Tibial nerve (tissue), 4 donors: ENCODE measurements at places on chromosomes 7 and 10. TPM values are rescaled to one million over a fixed set of nuclear protein-coding genes. Genes with fewer than 3 reads are reported as not detected.

DNA sequence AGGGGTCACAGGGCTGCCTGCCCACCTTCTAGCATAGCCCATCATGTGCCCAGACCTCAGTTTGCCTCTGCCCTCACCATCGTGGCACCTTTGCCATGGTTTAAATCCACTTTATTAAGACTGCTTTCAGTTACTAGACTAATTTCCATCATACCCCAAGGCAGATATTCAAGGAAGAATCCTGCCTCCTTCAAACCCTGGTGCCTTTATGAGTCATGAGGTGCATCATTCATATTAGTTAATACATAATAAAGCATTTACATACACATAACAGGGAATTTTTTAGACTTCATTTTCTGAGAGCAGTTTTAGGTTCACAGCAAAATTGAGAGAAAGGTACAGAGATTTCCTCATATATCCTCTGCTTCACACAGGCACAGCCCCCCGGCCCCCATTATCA is 62.8 kb downstream of the CXCL12 start:
- no peak overlapping the region for H3K27ac ChIP-seq
- H3K36me3 ChIP-seq = no peaks in the 10 kb centered on the region
- no peak overlapping the region for H3K4me3 ChIP-seq
- no peaks in the 10 kb centered on the region for H3K4me1 ChIP-seq
- no peaks in the 10 kb centered on the region for H3K27me3 ChIP-seq

DNA sequence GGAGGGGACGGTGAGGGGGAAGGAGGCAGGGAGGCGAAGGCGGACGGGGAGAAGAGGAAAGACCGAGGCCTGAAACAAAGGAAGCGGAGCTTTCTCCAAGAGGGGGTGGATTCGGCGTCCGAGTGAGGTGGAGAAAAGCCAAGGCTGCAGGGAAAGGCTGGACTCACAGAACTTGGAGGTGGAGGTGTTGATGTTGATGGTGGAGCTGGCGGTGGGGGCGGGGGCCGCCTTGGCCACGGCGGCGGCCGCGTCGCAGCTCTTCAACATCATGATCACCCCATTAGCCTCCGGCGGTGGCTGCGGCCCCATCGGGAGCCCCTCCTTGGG is 578 bp downstream of the CACUL1 start:
- H3K4me1 ChIP-seq = no peaks in the 10 kb centered on the region
- peak overlapping the region; percentile 89 for H3K4me3 ChIP-seq
- no peak for DNase-seq
- no peaks in the 10 kb centered on the region for H3K27me3 ChIP-seq
- H3K36me3 ChIP-seq = no peaks in the 10 kb centered on the region

Gene IDI2
- total RNA-seq = not detected

DNA sequence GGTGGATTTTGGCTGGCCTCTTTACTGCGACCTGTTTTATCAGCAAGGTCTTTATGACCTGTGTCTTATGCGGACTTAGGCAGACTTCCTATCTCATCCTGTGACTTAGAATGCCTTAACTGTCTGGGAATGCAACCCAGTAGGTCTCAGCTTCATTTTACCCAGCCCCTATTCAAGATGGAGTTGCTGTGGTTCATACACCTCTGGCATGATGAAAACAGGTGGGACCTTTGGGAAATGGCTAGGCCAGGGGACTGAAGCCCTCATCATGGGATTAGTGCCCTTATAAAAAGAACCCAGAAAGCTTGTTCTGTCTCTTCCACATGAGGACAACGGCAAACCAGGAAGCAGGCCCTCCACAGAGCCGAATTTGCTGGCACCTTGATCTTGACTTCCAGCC is 172.1 kb upstream of the MYO3A start:
- no peak overlapping the region for H3K4me3 ChIP-seq
- no peak overlapping the region for H3K27ac ChIP-seq
- DNase-seq = no peak
- H3K36me3 ChIP-seq = no peaks in the 10 kb centered on the region
- H3K27me3 ChIP-seq = peaks cover 11% of the 10 kb centered on the region
- no peaks in the 10 kb centered on the region for H3K4me1 ChIP-seq

GRCh38 chr10:31927884-31928548 is 615 bp downstream of the ARHGAP12 start:
- peaks cover 30% of the 10 kb centered on the region for H3K4me1 ChIP-seq
- peak overlapping the region; percentile 98 for H3K27ac ChIP-seq
- peak; percentile 42 for DNase-seq
- peak overlapping the region; percentile 90 for H3K4me3 ChIP-seq
- no peaks in the 10 kb centered on the region for H3K36me3 ChIP-seq

- DNase-seq = no peak
- H3K36me3 ChIP-seq = no peaks in the 10 kb centered on the region
- no peaks in the 10 kb centered on the region for H3K27me3 ChIP-seq
- no peaks in the 10 kb centered on the region for H3K4me1 ChIP-seq
- H3K4me3 ChIP-seq = no peak overlapping the region
These were observed 208.5 kb upstream of the NRP1 start for GRCh38 chr10:33542752-33543505.

DNA sequence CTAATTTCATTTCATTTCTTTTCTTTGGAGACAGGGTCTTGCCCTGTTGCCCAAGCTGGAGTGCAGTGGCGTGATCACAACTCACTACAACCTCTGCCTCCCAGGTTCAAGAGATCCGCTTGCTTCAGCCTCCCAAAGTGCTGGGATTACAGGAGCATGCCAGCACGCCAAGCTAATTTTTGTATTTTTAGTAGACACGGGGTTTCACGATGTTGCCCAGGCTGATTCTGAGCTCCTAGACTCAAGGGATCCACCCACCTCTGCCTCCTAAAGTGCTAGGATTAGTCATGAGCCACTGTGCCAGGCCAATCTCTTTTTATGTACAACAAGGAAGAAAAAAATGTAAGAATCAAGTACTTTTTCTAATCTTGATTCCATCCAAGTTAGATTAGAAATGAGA is 10.7 kb upstream of the KMT2E start:
- no peak overlapping the region for H3K4me3 ChIP-seq
- H3K4me1 ChIP-seq = peaks cover 81% of the 10 kb centered on the region
- H3K27ac ChIP-seq = peak overlapping the region; percentile 62
- DNase-seq = no peak
- no peaks in the 10 kb centered on the region for H3K27me3 ChIP-seq

GRCh38 chr10:48944171-48944570 is 4.5 kb upstream of the LRRC18 start:
- no peak overlapping the region for H3K27ac ChIP-seq
- no peak for DNase-seq
- no peaks in the 10 kb centered on the region for H3K36me3 ChIP-seq
- H3K27me3 ChIP-seq = no peaks in the 10 kb centered on the region
- no peak overlapping the region for H3K4me3 ChIP-seq
- H3K4me1 ChIP-seq = no peaks in the 10 kb centered on the region

- H3K4me1 ChIP-seq = peaks cover 20% of the 10 kb centered on the region
- no peak for DNase-seq
- H3K27ac ChIP-seq = no peak overlapping the region
These were observed 418.4 kb downstream of the PARD3 start for GRCh38 chr10:34396663-34397062.

GRCh38 chr7:2498708-2499107 is 20.9 kb upstream of the LFNG start:
- no peak overlapping the region for H3K4me3 ChIP-seq
- peaks cover 49% of the 10 kb centered on the region for H3K27me3 ChIP-seq
- no peak for DNase-seq
- H3K4me1 ChIP-seq = no peaks in the 10 kb centered on the region
- H3K36me3 ChIP-seq = no peaks in the 10 kb centered on the region
- no peak overlapping the region for H3K27ac ChIP-seq

- H3K4me3 ChIP-seq = no peak overlapping the region
- no peaks in the 10 kb centered on the region for H3K4me1 ChIP-seq
- no peaks in the 10 kb centered on the region for H3K27me3 ChIP-seq
- DNase-seq = no peak
These were observed 60.8 kb downstream of the AOAH start for GRCh38 chr7:36663481-36663880.

Gene HECW1
- 7.3 TPM for total RNA-seq

DNA sequence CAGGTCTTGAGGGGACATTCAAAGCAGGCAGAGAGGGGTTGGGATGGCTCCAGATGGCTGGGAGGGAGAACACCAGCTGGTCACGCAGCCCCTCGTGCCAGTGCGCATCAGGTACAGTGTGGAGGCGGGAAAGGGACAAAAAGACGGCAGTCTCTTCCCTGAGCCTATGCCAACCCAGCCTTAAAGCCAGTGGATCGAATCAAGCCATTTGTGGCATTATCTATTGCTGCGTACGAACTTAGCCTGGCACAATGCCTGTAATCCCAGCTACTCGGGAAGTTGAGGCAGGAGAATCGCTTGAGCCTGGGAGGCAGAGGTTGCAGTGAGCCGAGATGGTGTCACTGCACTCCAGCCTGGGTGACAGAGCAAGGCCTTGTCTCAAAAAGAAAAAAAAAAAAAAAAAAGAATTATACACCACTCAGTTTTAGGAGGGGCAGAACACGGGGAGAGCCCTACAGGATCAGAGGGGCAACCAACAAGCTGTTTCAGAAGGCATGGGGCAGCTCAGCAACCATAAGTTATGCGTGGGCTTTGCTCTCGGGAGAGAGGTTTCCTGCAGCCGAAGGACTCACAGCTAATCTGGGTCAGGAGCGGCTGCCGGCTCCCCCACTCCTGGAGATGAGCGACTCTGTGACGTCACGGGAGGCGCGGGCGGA is 356 bp upstream of the NDUFB2 start:
- DNase-seq = peak; percentile 90
- H3K4me3 ChIP-seq = peak overlapping the region; percentile 78
- H3K27me3 ChIP-seq = no peaks in the 10 kb centered on the region
- peaks cover 10% of the 10 kb centered on the region for H3K4me1 ChIP-seq
- peak overlapping the region; percentile 94 for H3K27ac ChIP-seq
- peaks cover 24% of the 10 kb centered on the region for H3K36me3 ChIP-seq

Gene SLC26A5
- not detected for total RNA-seq

GRCh38 chr10:69508738-69509340 is 57.6 kb downstream of the TSPAN15 start:
- H3K4me1 ChIP-seq = no peaks in the 10 kb centered on the region
- H3K36me3 ChIP-seq = no peaks in the 10 kb centered on the region
- no peak overlapping the region for H3K27ac ChIP-seq
- H3K4me3 ChIP-seq = no peak overlapping the region

Gene RADIL
- total RNA-seq = 31.0 TPM

Gene ABLIM1
- total RNA-seq = 373 TPM

DNA sequence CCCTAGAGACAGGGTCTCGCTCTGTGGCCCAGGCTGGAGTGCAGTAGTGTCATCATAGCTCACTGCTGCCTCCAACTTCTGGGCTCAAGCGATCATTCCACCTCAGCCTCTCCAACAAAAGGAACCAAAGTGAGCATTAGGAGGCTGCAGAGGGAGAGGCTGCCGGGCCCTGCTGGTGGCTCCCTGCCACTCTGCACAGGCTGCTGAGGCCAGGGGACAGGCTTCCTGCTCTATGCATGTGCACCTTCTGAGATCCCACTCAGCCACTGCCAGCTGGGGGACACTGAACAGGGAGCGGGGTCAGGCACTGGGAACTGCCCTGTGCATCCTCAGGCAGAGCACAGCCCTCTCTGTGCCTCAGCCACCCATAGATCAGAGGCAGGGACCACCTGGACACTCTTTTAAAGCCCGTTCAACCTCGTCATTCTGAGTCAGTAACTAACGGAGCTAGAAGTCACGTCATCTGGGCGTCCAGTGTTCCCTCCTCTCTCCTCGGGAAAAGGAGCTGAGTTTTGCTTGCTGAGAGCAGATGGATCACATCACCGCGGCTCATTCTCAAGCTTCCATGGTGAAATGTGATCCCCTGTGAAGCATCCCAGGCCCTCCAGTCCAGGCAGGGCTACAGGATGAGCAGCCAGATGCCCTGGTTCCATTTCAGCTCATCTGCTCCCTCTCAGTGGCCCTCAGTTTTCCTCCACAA is 109.6 kb downstream of the MYL10 start:
- H3K4me3 ChIP-seq = no peak overlapping the region
- DNase-seq = no peak
- H3K27me3 ChIP-seq = peaks cover 4% of the 10 kb centered on the region
- no peaks in the 10 kb centered on the region for H3K4me1 ChIP-seq

GRCh38 chr7:92244808-92245486 is 767 bp downstream of the KRIT1 start:
- peaks cover 10% of the 10 kb centered on the region for H3K4me1 ChIP-seq
- H3K27ac ChIP-seq = peak overlapping the region; percentile 92
- no peaks in the 10 kb centered on the region for H3K36me3 ChIP-seq
- no peaks in the 10 kb centered on the region for H3K27me3 ChIP-seq
- DNase-seq = no peak

GRCh38 chr7:141992156-141992555 is 3.5 kb upstream of the MGAM start:
- no peak overlapping the region for H3K4me3 ChIP-seq
- DNase-seq = no peak
- no peaks in the 10 kb centered on the region for H3K27me3 ChIP-seq
- no peaks in the 10 kb centered on the region for H3K4me1 ChIP-seq

GRCh38 chr10:93028883-93029282 is 31.7 kb upstream of the CYP26C1 start:
- no peak for DNase-seq
- no peak overlapping the region for H3K4me3 ChIP-seq
- no peaks in the 10 kb centered on the region for H3K27me3 ChIP-seq
- no peaks in the 10 kb centered on the region for H3K36me3 ChIP-seq
- H3K27ac ChIP-seq = no peak overlapping the region

GRCh38 chr7:122556873-122557542 is 141.9 kb downstream of the RNF133 start:
- no peak overlapping the region for H3K4me3 ChIP-seq
- H3K36me3 ChIP-seq = no peaks in the 10 kb centered on the region
- H3K27ac ChIP-seq = no peak overlapping the region
- DNase-seq = no peak
- no peaks in the 10 kb centered on the region for H3K4me1 ChIP-seq
- H3K27me3 ChIP-seq = no peaks in the 10 kb centered on the region

GRCh38 chr7:8154272-8154671 is 107.7 kb downstream of the ICA1 start:
- H3K4me3 ChIP-seq = no peak overlapping the region
- no peaks in the 10 kb centered on the region for H3K36me3 ChIP-seq
- H3K27me3 ChIP-seq = no peaks in the 10 kb centered on the region
- H3K4me1 ChIP-seq = peaks cover 5% of the 10 kb centered on the region
- no peak for DNase-seq

Gene HMX3
- total RNA-seq = not detected

DNA sequence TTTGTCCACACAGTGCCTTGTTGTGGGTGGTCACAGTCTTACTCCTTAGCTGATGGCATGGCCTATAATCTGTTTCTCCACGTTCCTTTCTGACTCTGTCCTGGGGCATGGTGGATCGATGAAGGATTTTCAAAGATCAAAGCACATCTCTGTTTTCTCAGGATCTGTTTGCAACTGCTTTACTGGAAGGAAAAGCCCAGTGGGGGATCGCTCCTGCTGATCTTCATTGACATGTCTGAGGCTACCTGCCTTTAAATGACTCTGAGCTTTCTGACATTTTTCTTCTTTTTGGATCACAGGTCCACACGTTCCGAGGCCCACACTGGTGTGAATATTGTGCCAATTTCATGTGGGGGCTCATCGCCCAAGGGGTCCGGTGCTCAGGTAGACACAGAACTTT is 68.0 kb upstream of the PRR15 start:
- no peaks in the 10 kb centered on the region for H3K36me3 ChIP-seq
- H3K4me1 ChIP-seq = no peaks in the 10 kb centered on the region
- H3K27ac ChIP-seq = no peak overlapping the region
- no peak for DNase-seq
- H3K4me3 ChIP-seq = no peak overlapping the region

Gene SFRP4
- 28.2 TPM for total RNA-seq

Gene CREB5
- total RNA-seq = 19.7 TPM

Gene EPDR1
- total RNA-seq = 45.7 TPM
